HFFc6 (cell line): ENCODE measurements at places on chromosomes 11 and 22. TPM values are rescaled to one million over a fixed set of nuclear protein-coding genes. Genes with fewer than 3 reads are reported as not detected.
A peak's percentile ranks its signal among the peaks of the same experiment; 100 is the strongest.

MAJIN gene
- total RNA-seq, result not detected in 3 replicates

SHANK2 gene
- total RNA-seq, result 0.82 to 1.7 TPM (median 1.6 TPM) in 3 replicates

SGSM1 gene
- total RNA-seq, result not detected in 3 replicates

TBX10 gene
- total RNA-seq, result not detected in 2 replicates

FOSL1 gene
- 159 and 275 TPM in 2 replicates for total RNA-seq

F2 gene
- not detected in 2 replicates for total RNA-seq

C11orf21 gene
- not detected in 3 replicates for total RNA-seq

DUSP8 gene
- 0.38 to 1.3 TPM (median 0.78 TPM) in 3 replicates for total RNA-seq

MUC5AC gene
- total RNA-seq, result not detected in 3 replicates

PRR5 gene
- total RNA-seq, result 5.2 to 11.5 TPM (median 10.2 TPM) in 3 replicates

NAV2 gene
- 13.1 to 34.4 TPM (median 20.9 TPM) in 3 replicates for total RNA-seq

KCTD14 gene
- 0.17 and 1.0 TPM in 2 replicates for total RNA-seq

OR52B2 gene
- total RNA-seq, result not detected in 3 replicates

DNA sequence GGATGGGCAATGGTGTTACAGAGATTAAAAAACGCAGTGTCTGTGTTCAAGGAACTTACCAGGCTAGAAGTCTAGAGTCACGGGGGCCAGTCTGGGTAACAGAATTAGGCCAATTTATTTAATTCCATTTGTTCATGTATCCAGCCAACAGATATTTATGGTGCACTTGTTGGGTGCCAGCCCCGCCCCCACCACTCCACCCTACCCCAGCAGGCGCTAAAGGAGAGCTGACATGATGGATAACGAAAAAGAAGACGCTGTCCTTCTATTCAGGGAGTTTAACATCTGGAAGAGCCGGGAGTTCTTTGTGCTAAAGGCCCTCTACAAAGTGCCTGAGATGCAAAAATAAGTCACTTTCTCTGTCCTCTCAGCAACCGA lies 1.1 kb upstream of the BMAL1 start:
- DNase-seq, result no peak

- no peak for DNase-seq
These were observed 10.2 kb downstream of the SLC25A1 start for GRCh38 chr22:19168088-19168890.

DNA sequence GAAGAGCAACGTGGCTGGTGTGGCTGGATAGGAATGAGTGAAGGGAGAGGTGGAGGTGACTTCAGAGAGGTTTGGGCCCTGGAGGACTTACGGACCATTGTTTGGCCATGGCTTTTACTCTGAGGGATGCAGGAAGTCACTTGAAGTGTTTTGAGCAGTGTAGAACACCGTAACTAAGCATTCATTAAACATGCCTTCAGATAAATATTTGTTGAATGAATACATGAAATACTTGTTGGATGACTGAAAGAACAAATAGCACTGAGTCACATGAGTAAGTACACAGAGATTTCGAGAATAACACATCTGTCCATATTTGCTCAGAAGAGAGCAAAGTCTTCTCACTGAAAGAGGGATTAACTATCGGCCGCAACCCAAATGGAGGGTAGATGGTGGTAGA lies 182.7 kb upstream of the SNX19 start:
- DNase-seq, result peak; percentile 79

DNA sequence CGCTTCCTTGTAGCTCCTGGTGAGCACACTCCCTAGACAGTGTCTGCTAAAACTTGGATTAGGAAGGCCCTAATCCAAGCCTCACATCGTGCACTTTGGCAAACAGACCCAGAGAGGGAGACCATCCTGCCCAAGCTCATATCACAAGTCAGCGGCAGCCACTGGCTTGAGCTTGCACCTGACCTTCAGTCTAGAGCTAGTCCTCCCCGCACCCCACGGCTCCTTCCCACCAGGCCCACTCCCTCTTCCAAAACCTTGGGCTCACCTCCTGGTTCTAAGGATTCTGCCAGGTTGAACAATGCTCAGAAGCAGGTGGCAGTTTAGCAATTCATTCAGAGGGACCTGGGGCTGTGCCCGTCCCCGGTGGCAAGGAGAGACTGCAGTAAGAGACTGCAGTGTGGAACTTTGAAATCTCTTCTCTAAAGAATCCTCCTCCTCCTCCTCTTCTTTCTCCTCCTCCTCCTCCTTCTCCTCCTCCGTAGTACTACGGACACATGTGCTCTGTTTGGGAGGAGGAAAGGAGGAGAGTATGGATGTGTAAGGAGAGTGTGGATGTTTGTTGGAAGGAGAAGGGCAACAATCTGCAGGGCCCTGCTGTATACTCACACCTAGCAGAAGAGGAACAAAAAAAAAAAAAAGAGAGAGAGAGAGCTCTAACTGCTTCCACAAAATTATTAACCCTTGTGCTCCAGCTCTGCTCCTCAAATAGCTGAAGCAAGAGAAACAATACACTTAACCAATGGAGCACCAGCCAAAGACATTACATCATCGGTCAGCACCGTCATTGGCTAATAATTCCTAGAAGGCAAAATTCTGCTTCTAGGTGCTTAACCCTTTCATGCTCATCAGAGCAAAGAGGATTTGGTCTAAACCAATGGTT lies 6.0 kb downstream of the SYN3 start:
- DNase-seq, result no peak

GRCh38 chr11:63530021-63530420 lies 6.6 kb upstream of the PLAAT4 start:
- DNase-seq, result no peak

- peak; percentile 1 for DNase-seq
These were observed 220.7 kb upstream of the ZBED5 start for GRCh38 chr11:11078344-11079086.

GRCh38 chr11:77318600-77318999 lies 17.1 kb upstream of the GDPD4 start:
- no peak for DNase-seq

DNA sequence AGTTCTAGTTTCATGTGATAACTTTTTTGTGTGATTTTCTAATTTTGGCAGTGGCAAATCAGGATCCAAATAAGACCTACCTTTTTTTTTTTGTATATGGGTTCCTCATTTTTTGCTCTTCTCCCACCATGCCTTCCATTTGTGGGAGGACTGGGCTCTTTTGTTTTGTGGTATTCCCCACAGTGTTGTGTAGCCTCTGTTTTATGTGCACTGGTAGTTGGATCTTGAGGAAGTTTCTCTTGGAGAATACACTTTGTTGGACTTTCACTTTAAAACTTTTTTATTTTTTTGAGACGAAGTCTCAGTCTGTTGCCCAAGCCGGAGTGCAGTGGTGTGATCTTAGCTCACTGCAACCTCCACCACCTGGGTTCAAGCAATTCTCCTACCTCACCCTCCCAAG lies 39.7 kb downstream of the PPP6R3 start:
- no peak for DNase-seq

DNA sequence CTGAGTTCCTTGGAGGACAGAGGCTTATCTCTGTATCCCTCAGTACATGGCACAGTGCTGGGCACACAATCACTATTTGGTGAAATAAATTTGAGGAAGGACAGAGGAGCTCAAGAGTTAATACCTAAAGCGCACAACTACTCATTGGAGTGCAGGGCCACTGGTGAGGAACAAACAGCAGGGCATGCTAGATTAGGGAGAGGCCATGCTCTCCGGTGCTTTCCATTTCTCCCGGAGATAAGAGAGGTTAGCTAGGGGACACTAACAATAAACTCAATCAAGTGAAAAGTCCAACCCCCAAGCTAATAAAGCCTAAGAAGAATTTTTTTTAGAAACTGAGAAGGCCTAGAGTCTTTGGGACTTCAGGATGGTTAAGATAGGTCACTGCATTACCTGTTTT lies 29.1 kb downstream of the NFRKB start:
- DNase-seq, result no peak

DNA sequence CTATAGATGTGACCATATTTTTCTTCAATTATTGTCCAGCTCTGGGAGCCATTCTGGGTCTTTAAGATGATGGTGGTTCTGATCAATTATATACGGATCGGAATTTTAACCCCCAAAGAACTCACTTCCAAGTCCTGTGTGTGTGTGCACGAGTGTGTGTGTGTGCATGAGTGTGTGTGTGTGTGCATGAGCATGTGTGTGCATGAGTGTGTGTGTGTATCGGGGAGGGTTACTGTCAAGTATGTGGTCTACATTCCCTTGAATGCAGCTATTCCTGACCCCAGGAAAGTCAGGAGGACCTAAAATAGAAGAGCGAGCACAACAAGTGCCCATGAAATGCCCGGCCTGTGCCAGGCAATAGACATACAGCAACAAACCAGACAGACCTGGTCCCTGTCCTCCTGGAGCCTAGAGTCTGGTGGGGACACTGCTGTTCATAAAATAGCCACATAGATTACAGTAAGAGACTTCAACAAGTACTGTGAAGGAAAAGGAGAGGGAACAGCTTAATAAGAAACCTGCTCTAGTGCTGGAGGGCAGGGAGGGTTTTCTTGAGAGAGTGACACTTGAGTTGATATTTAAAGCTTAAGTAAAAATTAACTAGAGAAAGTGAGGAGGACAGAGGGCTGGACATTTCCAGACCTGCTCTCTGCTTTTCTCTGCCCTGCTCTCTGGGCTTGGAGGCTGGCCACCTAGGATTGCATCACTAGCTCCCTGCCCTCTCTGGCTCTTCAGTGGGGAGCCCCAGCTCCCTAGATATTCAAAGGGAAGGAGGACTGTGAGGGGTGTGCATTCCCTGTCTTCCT lies 66.1 kb upstream of the SPON1 start:
- no peak for DNase-seq

GRCh38 chr11:86488553-86488952 lies 113.9 kb downstream of the CCDC81 start:
- DNase-seq, result no peak

DNA sequence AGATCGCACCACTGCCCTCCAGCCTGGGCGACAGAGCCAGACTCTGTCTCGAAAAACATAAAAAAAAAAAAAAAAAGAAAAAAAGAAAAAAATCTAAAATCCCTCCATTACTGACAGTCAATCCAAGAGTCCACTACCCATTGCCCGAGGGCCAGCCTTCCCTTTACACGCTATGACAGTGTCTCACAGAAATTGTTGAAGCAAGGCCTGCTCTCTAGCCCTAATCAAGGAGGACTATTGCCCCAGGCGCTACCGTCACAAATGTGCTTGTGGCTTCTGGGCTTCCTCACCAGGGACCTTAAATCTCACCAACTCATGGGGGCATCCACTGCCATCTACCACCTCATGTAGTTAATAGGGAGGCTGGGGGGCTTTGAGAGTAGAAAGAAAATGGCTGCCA lies 49.9 kb downstream of the UBASH3B start:
- DNase-seq, result no peak

DNA sequence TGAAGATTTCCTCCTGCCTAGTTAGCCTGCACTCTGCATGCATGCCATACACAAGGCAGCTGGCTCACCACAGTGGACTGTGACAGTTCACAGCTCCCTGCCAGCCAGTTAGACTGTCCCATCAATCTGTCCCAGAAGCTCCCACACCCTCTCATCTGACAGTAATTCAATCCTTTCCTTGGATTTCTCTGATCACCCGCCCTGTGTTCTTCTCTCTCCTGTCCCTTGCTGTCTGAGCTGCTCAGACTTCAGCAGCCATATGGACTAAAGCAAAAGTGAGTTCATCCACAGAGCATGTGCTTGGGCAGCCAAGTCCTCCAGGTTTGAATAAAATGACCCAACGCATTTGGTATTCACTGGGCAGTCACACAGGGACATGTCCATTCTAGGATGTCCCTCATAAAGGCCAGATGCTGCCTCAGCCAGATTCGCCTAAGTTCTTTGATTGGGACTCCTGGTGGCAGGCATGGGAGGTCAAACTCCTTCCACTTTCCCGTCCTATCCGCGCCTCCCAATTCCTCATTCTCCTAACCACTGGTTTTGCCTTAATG lies 54.5 kb upstream of the ZBTB44 start:
- no peak for DNase-seq

- peak; percentile 88 for DNase-seq
These were observed 45.7 kb downstream of the TRIOBP start for GRCh38 chr22:37742376-37743171.

DNA sequence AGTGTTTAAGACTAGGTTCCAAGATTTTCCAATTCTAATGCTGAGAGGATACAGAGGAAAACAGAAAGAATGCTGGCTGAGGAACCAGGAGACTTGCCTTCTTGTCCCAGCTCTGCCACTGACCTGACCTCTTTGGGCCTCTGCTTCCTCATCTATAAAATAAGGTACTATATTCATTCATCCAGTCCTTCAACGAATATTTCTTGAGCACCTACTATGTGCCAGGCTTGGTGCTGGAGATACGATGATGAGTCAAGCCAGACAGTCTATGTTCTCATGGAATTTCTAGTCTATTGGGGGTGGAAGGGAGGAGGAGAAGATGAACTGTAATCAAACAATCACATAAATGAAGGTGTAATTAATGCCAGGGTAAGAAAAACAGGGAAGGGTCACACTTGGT lies 27.8 kb upstream of the UPB1 start:
- no peak for DNase-seq

- DNase-seq, result no peak
These were observed 49.8 kb downstream of the APIP start for GRCh38 chr11:34866375-34866774.
